ENCODE measurements at places on chromosomes 11 and 22.

DNA sequence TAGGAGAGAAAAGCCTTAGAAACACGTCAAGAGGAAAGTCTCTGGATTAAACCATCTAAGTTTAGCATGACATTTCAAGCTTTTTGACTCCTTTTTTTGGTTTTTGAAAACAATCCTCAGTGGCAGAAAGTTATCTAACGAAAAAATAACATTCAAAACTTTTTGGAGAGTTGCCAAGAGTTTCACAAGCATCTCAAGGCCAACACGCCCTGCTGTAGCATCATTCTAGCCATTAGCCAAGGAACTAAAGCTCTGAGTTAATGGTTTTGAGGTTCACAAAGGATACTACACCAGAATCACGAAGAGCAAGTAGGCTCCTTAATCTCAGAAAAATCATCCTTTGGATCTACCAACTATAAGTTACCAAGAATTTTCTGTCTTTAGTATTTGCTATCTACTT, 94.8 kb downstream of the PICALM start:
- no peak for DNase-seq

DNA sequence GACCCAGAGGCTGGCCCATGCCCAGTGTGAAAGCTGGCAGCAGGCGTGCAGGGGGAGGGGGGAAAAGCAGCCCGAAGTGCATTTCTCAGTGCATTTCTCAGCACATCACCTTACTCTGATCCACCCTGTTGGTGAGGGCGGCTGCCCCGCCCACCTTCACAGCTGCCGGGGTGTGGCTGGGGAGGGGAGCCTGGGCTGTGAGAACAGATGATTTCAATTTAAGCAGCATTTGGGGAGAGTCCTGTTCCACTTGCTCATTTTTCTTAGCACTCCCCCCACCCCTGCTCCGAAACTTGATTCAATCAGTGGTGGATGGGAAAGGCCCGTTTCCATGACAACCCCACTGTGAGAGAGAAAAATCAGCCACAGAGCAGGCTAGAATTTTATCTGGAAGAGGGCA, 84.8 kb downstream of the SNX19 start:
- DNase-seq, result no peak

- no peak for DNase-seq
Observed at GRCh38 chr22:19716829-19717105, 2.5 kb downstream of the SEPTIN5 start.

- no peak for DNase-seq
Observed at GRCh38 chr11:59416613-59417012, 9.6 kb downstream of the OR5A2 start.

DNA sequence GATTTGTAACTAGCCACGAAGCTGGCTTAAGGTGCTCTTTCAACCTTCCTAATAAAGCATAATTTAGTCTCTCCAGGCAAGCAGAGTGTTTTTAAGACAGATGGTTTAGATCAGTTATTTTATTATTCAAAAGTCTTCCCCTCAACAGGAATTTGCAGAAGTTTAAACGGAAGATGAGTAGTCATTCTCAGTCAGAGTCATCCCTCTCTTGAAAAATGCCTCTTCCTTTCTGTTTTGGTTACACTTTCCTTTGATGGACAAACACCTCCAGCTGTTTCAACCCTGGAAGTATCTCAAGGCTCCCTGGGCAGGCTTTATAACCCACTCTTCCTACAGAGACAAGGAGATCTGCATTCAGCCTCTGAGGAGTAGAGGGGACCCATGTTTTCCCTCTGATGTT, 60.3 kb upstream of the POU2AF2 start:
- no peak for DNase-seq

- DNase-seq, result peak; percentile 20
Observed at GRCh38 chr11:44133335-44133946, 38.0 kb downstream of the EXT2 start.

DNA sequence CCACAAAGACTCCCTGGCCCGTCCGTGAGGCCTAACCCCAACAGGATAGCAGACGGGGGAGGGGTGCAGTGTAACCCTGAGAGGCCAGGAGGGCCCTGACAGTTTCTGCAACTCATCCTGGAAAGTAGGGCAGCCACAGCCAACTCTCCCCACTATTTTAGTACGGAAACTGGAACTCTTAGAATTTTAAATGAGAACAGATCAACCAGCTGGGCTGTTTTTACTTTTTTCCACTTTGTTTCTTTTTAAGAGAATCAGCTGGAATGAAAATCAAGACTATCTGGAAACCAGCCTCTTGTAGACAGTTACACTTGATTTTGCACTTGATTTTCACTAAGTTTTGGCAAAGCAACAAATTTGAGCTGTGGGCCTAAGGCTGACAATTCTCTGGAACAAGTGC, 42.7 kb upstream of the NRIP3 start:
- no peak for DNase-seq

- no peak for DNase-seq
Observed at GRCh38 chr22:38657045-38657909, 839 bp downstream of the CBY1 start.

DNA sequence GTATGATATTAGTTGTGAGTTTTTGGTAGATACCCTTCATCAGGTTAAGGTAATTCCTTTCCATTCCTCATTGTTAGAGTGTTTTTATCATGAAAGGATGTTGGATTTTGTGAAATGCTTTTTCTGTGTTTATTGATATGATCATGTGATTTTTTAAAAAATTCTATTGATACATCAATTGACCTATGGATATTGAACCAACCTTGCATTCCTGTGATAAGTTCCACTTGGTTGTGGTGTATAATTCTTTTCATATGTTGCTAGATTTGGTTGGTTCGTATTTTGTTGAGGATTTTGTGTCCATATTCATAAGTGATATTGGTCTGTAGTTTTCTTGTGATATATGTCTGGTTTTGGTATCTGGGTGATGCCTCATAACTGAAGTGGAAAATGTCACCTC, 6.7 kb downstream of the ANKRD13D start:
- no peak for DNase-seq

All from H54 (cell line).